ENCODE measurements at places on chromosomes 5 and 9. TPM values are rescaled to one million over a fixed set of nuclear protein-coding genes. Genes with fewer than 3 reads are reported as not detected.

- DNase-seq: no peak
Measured at GRCh38 chr5:179201986-179202385, 141.8 kb downstream of the ZNF354C start.

DNA sequence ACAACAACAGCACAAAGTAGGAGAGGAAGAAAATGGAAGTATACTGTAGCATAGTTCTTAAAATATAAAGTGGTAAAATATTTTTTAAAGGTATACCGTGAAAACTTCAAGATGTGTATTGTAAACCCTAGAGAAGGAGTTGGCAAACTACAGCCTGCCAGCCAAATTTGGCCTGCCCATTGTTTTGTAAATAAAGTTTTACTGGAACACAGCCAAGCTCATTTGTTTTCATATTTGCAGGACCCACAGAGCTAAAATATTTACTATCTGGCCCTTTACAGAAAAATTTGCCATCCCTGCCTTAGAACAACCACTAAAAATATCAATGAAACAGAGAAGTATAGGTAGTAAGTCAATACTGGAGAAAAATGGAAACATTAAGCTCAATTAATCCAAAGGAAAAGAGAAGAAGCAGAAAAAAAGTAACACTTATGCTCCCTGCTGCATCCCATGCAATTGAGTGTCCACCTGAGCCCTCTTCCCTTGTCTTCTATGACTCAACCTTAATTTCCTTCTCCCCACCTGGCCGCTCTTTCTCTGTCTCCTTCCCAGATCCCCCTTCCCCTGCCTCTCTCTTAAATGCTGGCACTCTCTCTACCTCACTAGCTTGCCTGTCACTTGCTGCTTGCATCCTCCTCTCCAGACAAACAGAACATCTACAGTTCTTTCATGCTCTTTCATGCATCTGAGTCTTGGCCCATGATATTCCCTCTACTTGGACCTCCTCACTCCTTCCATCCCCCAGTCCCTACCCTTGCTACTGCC lies 50.6 kb upstream of the FER start:
- no peak for DNase-seq

- no peak for DNase-seq
Measured at GRCh38 chr5:149605998-149606724, 24.9 kb downstream of the ARHGEF37 start.

The SLC12A2 gene
- 5.7 TPM for polyA plus RNA-seq

All from CD4-positive, CD25-positive, alpha-beta regulatory T cell (primary cell).